ENCODE measurements at places on chromosomes 7 and 10. TPM values are rescaled to one million over a fixed set of nuclear protein-coding genes. Genes with fewer than 3 reads are reported as not detected.

DNA sequence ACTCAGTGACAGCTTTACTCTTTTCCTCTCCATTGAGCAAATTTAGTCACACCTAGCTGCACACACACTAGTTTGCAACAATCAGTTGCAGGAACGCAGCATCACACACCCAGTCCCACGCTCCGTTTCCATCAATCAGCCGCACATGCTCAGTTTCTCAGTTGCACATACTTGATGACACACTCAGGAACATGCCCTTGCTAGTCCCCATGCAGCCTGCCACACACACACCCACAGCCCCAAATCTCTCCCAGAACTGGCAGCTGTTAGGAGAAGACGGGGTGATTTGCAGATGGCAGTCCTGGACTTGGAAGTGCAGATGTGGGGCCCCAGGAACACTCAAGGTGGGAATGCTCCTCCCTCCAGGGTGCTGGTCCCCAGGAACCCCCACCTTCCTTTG is 7.7 kb downstream of the LBX1 start:
- no peak for DNase-seq

DNA sequence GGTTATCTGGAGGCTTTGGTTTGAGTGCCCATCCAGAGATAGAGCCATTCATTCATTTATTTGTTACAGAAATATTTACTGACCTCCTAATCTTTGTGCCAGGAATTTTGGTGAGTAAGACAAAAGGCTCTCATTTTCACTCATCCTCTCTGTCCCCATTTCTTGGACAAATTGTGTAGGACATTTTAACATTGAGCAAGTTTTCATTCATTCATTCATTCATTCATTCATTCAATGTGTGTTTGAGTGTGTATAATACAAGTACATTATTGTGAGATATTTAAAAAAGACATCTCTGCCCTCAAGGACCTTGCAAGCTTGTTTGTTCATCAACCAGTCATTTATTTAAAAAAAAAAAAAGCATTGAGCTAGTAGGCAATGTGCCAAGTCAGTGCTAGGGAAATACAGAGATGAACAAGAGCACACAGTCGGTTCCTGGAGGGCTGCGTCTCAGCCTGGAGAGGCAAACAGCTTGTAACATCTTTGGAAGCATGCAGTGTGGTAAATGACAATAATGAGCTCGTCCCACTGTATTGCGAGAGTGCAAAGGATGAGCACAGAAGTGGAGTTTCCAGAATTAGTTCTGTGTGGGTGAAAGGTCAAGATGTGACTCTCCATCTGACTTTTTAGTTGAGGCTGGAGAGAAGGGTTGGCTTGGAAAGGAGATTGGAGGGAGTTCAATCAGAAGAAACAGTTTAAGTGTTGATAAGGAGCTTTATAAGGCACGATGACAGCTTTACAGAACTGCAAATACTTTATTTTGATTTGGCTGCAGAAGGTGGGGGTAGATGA is 50.5 kb upstream of the HBP1 start:
- DNase-seq = peak; percentile 6

COX19 gene
- total RNA-seq = 12.5 TPM

- no peak for DNase-seq
These were observed 6.6 kb upstream of the SP8 start for GRCh38 chr7:20793248-20793647.

GRCh38 chr7:123846217-123846891 is 1.4 kb downstream of the HYAL4 start:
- DNase-seq = peak; percentile 6

GRCh38 chr10:131670341-131670740 is 230.5 kb upstream of the PPP2R2D start:
- no peak for DNase-seq

GRCh38 chr7:124033807-124034753 is 1.2 kb upstream of the TMEM229A start:
- DNase-seq = no peak

GRCh38 chr10:122234416-122234815 is 36.7 kb upstream of the BTBD16 start:
- DNase-seq = no peak

GRCh38 chr10:70650718-70651117 is 21.6 kb upstream of the ADAMTS14 start:
- no peak for DNase-seq

GRCh38 chr10:101162677-101163076 is 31.6 kb downstream of the TLX1 start:
- no peak for DNase-seq

GRCh38 chr10:109823196-109823595 is 100.1 kb downstream of the XPNPEP1 start:
- DNase-seq = no peak

GRCh38 chr10:11193001-11193551 is 175.4 kb downstream of the CELF2 start:
- peak; percentile 13 for DNase-seq

DNA sequence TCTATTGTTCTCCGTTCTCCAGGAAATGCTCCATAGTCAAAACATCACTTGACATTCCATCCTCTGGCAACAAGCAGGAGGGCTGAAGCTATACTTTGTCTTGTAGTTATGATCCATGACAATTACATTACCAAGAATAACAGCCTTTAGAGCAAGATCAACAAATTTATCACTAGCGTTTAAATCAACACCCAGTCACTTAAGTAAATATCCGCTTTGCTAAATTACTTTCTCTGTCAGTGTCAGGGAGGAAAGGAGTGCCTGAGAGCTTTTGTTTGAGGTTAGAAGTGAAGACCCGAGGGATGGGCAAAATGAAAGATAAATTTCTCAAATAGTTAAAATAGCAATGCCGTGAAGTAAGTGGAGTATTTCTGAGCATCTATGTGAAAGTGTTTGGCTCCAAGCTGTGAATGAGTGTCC is 236.1 kb upstream of the BMPER start:
- DNase-seq = no peak

ZC3HAV1L gene
- total RNA-seq = 36.6 TPM

- DNase-seq = peak; percentile 89
These were observed 92.2 kb downstream of the SEMA3C start for GRCh38 chr7:80826520-80827238.

DNA sequence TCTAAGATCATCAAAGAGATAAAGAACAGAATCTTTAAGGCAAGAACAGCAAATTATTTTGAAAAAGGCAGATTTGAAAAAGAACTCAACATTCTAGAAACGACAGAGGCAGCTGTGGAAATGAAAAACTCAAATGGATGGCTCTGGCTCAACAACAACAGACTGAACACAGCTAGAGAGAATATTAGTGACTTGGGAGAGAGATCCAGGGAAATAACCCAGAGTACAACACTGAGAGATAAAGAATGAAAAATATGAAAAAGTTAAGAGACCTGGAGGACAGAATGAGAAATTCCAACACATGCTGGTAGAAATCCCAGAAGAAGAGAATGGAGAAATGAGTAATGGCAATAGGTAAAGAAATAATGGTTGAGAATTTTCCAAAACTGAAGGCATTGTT is 17.9 kb upstream of the ZNF777 start:
- DNase-seq = no peak

GRCh38 chr10:59098387-59098786 is 78.1 kb upstream of the PHYHIPL start:
- DNase-seq = peak; percentile 85

GRCh38 chr7:7639847-7640220 is 718 bp upstream of the UMAD1 start:
- peak; percentile 37 for DNase-seq

- no peak for DNase-seq
These were observed 862.5 kb downstream of the KCNMA1 start for GRCh38 chr10:76774987-76775603.

DNA sequence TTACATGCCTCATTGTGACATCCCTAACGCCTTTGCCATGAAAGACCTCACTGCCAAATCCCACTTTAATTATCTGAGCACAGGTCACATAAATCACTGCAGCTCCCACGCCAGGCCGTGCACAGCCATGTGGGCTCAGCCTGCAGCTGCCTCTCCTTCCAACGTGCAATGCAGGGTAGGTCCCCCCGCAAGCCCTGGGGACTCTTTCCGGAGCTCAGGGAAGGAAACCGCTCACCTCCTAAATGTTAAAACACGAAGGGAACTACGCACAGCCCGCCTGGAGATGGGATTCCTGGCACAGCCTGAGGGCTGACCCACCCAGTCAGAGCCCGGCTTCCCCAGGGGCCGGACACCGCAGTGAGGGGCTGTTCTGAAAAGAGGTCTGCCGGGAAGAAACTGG is 128.0 kb downstream of the MAD1L1 start:
- no peak for DNase-seq

DNA sequence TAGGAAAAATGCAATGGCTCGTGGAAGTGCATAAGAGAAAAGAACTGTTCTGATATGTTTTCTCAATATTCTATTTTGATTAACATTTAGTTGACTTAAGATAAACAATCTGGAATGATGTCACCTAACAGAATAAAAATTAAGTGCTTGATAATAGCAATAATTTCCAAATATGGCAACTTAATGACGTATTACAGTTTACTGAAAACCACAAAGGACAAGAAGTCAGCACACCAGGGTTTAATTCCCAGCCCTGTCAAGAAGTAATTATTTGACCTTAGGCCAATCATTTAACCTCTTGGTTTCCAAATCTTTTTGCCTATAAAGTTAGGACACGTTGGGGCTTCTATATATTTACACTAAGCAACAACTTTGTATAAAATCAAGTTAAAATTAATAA is 95.7 kb downstream of the CABCOCO1 start:
- no peak for DNase-seq

SH2D4B gene
- total RNA-seq = not detected

DNA sequence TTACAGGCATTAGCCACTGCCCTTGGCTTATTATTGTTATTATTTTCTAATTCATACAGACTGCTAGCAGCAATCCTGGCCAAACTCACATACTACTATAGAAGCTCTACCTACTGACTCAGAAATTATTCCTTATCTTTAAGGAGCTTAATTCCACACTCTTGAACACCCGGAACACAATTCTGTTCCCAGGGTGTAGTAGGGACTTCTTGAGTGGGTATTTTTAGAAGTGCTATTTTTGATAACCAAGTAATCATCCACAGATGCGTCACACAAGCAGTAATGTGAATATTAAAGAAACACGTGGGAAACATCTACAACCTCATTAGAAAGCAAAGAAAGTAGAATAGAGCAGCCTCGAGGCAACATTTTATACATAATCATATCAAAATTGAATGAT is 149.2 kb downstream of the PTEN start:
- DNase-seq = peak; percentile 34

DNA sequence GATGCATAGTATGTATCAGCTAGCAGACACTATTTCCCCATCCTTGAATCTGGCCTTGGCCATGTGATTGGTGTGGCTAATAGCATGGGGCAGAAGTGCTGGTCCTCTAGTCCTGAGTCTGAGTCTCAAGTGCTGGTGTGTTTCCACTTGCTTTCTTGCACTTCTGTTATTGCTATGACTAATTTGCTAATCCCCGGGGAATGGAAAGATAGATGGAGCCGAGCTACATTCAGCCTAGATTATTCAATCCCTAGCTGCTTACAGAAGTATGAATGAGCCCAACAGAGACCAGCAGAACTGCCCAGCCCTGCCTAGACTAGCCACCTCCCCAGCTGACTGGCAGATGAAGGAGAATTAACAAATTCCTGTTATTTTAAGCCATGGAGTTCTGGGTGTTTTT is 53.2 kb upstream of the SYPL1 start:
- DNase-seq = peak; percentile 86

GRCh38 chr10:126497672-126498071 is 109.4 kb upstream of the ADAM12 start:
- no peak for DNase-seq

- DNase-seq = peak; percentile 42
These were observed 454.4 kb downstream of the AUTS2 start for GRCh38 chr7:70052691-70053090.

GIMAP7 gene
- not detected for total RNA-seq

- DNase-seq = no peak
These were observed 225.3 kb upstream of the PRSS1 start for GRCh38 chr7:142523821-142524460.

DNA sequence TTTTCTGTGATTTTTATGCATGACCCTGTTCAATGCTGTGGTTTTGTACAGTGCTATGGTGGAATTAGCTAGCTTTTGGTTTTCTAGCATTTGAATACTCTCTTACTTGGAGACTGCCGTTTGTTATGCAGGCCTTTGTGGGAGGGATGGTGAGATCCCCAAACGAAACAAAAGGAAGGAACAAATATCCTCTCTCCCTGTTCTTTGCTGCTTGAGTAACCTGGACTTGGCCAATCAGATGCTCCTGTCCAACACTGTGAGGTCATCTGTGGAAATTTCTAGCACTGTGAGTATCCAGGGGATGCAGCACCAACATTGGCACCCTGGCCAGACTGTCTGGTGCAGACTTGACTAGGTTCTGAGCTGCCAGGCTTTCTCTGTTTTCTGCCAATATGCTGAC is 314.4 kb downstream of the ANKRD30A start:
- DNase-seq = no peak

EPO gene
- total RNA-seq = not detected

DRGX gene
- not detected for total RNA-seq

GRCh38 chr7:26554952-26555351 is 263.3 kb downstream of the SNX10 start:
- no peak for DNase-seq

OR9A2 gene
- total RNA-seq = not detected

TMEM225B gene
- total RNA-seq = not detected

GRCh38 chr10:73785721-73786511 is 510 bp downstream of the ZSWIM8 start:
- peak; percentile 39 for DNase-seq

HYAL4 gene
- not detected for total RNA-seq

- DNase-seq = no peak
These were observed 172.6 kb downstream of the SKIDA1 start for GRCh38 chr10:21352886-21353285.

SFTPA1 gene
- total RNA-seq = not detected

- no peak for DNase-seq
These were observed 17.2 kb downstream of the STAMBPL1 start for GRCh38 chr10:88896994-88897853.

DNA sequence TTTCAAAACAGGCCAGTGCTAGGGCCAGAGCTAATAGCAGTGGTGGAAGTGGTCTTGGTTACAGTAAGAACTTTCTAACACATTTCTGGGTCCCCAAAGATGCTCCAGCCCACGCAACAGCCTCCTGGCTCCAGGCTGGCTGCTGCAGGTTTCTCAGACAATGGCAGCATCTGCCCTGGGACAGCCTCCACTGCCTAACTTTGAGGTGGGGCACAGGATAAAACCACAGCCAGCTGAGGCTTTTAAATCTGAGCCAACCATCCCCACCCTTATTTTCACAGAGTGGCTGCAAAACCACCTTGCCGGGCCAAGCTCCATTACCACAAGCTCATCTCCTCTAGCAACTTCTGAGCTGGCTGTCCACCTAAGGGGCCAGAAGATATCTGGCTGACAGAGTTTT is 84.8 kb downstream of the FAM53B start:
- no peak for DNase-seq

TIMM23B gene
- 17.2 TPM for total RNA-seq

DNA sequence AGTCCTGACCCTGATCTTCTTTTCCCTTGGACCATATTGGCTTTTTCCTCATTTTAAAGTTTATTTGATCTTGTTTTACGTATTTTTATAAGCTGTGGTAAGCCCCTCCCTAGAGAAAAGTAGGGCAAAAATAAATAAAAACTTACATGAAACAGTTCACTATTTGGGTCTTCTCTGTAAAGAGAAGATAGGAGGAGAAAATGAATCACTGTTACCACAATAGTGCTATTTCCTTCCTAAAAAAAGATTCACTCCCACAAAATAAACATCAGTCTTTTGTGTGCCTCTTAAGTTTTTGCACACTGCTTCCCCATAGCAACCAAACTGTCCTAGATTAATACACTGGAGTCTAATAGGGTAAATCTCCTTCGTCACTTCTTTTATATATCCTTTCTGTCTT is 1.4 kb upstream of the SVIL start:
- DNase-seq = peak; percentile 74

CAMK2B gene
- 6.4 TPM for total RNA-seq

GRCh38 chr7:127366680-127367079 is 25.8 kb downstream of the ZNF800 start:
- DNase-seq = no peak

All from fibroblast of the aortic adventitia (primary cell).